ENCODE measurements at places on chromosomes 5 and 9.
A peak's percentile ranks its signal among the peaks of the same experiment; 100 is the strongest.

DNA sequence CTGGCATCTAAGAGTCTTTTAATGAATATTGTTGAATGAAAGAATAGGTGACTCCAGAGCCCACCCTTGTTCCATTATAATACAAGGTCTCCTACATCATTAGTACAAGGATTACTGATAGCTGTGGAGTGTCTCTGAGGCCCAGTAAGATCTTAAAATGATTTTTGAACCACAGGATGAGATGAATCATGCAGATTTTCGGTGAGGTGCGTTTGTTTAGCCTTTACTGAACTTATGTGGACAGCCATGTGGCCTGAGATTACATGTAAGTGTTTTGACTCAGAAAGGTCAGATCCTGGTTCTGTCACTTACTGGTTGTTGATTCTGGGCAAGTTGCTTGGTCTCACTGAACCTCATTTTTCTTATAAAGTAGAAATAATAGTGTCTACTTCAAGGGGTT, 21.6 kb downstream of the NFX1 start:
- DNase-seq, result peak; percentile 35

DNA sequence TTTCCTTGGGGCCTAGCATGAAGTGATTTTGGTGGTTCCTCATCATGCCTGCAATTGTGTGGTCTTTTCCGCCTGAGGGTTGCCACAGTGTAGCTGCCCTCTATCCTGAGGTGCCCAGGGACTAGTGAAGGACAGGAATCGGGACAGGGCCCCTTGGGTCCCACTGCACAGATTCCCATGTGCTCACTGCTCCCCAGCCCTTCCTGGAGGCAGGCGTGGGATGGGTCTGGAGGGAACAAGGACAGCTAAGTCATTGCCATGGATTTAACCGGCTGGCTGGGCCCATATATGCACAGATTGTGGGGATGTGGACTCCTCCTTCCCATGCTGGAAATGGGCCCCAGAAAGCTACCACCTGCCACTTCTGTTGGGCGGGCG, 122.3 kb upstream of the PITX1 start:
- no peak for DNase-seq

GRCh38 chr5:31630931-31631330, 8.0 kb upstream of the PDZD2 start:
- DNase-seq, result no peak

GRCh38 chr5:56605231-56605630, 210.1 kb upstream of the MAP3K1 start:
- no peak for DNase-seq

GRCh38 chr5:10593531-10594181, 29.8 kb downstream of the ANKRD33B start:
- no peak for DNase-seq

GRCh38 chr9:91150998-91151717, 210.6 kb downstream of the AUH start:
- DNase-seq, result peak; percentile 98

DNA sequence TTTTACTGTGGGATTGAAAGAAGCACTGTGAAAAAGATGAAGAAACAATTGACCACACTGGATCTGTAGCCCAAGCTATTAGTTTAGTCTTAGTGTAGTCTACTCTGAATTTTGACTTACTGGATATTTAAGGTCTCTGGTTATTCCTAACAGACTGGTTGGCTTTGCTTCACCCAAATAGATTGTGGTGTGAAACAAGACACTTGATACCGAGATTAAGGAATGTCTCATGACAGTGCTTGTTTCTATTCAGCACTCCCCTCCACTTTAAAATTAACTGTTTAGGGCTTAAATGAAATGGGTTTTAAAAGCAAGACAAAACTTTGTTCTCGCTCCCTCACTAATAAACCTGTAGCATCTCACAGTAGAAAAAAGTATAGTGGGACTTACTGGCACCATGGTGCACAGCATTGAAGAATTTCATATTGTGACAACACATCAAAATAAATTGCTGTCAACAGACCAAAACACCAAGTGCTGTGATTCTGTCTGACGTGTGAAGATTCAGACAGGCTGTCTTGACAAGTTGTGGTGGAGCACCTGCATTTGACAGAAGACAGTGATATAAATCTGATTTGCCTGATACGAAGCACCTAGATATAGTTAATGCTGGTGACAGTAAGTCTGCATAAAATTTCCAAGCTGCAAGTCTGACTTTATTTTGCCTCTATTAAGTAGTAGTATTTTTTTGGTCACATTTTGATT, 73.1 kb downstream of the PBX3 start:
- DNase-seq, result peak; percentile 29

DNA sequence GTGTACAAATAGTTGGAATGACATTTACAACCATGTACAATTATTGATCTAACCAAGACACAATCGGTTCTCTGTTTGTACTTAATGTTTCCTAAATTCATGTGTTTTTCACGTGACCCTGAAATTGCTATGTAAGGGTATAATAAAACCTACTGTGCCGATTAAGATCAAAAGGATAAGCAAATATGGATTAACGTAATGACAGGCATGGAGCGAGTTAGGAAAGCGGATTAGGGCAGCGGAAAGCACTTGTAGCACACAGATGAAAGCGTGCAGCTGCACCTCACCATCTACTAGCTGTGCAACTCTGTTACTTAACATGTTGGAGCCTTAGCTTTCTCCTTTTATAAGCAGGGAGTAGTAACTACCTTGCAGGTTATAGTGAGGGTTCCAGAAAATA, 38.3 kb upstream of the ZFYVE16 start:
- DNase-seq, result no peak

GRCh38 chr5:39951070-39951469, 526.3 kb upstream of the DAB2 start:
- no peak for DNase-seq

DNA sequence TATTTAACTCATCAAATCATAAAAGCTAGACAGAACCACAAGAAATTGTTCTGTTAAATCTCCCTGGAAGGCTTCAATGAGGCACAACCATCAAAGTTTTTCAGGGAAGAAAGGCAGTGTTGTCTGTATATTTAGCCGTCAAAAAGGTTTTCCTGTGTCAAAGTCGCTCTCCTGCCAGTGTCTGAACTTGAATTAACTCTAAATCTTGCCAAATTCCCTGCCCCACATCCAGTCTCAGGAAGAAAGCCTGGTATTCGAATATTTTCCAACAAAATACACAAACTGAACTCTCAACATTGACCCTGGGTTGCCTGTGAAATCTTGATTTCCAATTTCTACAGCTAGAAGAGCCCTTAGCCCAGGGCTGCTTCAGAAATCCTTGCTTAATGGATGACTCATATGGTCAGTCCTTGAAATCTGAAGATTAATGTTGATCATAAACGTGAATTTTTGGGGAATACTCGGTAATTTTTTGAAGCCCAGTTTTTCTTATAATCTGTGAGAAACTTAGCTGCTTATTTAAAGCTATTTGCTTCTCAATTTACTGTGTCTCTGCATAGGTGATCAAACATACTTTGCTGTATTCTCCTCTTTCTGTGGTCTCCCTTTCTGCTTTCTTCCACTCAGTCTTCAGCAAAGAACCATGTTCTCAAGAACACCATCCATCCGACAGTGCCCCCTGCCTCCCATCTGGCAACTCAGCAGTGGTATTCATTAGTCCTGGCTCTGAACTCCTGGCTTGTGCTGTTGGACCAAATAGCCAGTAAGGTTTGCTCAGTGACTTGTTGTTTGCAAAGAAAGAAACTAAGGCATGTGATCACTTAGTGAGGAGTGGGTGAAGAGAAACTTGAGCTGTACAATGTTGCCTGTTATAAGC, 58.9 kb downstream of the NREP start:
- peak; percentile 67 for DNase-seq

- DNase-seq, result no peak
Measured at GRCh38 chr5:173056783-173057061, 570 bp downstream of the CREBRF start.

- no peak for DNase-seq
Measured at GRCh38 chr9:25537808-25538207, 140.4 kb downstream of the TUSC1 start.

GRCh38 chr5:19902316-19902934, 85.6 kb downstream of the CDH18 start:
- DNase-seq, result no peak

DNA sequence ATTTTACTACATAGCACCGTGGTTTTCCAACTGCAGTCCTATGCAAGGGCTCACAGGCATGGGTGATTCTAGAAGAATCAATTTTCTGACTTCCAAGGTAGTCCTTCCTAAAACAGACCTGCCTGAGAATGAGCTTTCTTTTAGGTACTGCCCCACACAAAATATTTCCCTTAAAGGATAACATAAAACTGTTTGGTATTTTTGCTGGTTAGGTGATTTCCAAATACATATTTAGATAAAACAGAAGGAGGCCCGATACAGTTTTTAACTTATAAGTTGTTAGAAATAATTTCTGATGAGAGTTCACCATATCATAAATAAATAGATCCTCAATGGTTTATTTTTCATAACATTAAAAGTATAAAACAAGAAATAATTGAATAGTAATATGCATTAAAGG, 46.4 kb downstream of the COX7C start:
- no peak for DNase-seq

GRCh38 chr5:174732036-174733020, 7.9 kb downstream of the MSX2 start:
- no peak for DNase-seq

DNA sequence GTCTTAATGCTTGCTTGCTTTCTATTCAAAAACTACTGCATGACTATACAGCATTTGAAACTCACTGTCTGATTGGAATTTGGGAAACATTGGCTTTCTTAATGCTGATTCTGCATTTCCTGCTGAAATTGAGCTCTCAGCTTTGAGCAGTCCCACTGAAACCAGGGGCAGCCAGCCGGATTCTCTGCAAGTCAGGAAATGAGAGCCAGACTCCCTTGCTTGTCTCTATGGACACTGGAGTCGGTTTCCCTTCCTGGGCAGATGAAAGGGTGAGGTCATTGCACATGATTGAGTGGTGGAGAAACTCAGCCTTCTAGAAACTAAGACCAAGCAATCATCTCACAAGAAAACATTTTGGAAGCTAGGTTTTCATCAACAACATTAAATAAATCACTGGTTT, 119.7 kb upstream of the SPATA31C2 start:
- peak; percentile 85 for DNase-seq

Data from choroid plexus epithelial cell (primary cell).